ENCODE measurements at places on chromosomes 12 and 14. TPM values are rescaled to one million over a fixed set of nuclear protein-coding genes. Genes with fewer than 3 reads are reported as not detected.

The GPR137C gene
- 0.25 TPM for total RNA-seq

The TGFB3 gene
- total RNA-seq: 5.8 TPM

The OTX2 gene
- total RNA-seq: not detected

The DENR gene
- 17.4 TPM for total RNA-seq

The FITM1 gene
- total RNA-seq: 6.4 TPM

The TOMM20L gene
- total RNA-seq: not detected

The FBXO21 gene
- total RNA-seq: 54.4 TPM
